Pancreas (tissue), 10 donors: ENCODE measurements at places on chromosomes 4 and X.

DNA sequence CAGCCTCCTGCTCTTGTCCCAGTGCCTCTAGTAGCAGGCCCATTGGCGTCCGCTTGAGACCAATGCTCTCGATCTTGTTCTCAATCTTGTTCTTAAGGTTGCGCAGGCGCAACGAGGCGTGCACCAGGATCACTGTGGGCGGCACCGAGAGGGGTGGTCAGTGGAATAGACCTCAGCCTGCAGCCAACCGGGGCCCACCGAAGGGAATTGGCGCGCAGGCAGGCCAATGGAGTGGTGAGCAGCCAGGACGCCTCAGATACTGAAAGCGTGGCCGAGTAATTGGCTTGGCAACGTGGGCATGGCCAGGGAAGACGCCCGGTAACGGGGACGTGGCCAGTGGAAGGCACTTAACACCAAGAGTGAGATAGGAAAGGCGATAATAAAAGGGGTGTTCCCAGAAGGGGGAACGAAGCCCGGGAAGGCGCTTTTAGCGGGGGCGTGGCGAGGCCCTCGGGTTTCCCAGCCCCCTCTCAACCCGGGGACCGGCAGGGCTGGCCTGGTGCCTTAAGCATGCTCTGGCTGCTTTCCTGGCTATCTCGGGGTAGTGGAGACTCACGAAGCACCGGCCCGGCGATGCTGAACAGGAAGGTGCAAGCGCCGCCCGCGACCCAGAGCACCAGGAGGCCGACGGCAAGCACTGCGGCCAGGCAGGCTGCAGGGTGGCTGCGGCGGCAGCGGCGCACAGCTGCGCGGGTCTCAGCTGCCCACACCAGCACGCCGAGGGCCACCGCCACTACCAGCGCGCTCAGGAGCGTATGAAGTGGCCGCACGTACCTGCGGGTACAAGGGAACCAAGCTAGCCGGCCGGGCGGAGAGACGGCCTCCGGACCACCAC lies 1.7 kb downstream of the PRAF2 start:
- peak; percentile 53 for DNase-seq

- DNase-seq: no peak
Measured at GRCh38 chrX:16934185-16934584, 12.3 kb upstream of the REPS2 start.

DNA sequence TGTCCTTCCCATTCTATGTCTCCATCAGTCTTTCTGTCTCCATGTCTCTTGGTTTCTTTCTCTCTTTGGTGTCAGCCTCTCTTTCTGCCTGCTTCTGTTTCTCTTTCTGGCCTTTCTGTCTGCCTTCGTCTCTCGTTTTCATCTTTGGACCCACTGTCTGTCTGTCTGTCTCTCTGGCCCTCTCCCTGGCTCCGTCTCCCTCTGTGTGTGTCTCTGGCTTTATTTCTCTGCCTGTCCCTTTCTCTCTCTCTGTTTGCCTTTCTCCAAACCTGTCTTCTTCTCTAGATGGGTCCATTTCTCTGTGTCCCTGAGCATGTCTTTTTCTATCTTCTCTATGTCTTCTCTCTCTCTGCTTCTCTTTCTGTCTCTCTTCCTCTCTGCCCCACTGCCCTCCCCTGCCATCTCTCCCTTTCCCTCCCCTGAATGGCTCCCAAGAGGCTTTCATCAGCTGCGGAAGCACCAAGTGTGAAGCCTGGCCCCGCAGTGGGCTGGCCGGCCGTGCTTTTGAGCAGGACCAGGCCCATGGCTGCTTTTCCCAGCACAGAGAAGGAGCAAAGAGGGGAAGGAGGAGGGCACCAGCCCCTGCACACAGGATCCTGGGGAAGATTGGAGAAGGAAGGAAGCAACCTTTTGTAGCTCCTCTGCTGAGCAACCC lies 57.4 kb downstream of the PJA1 start:
- DNase-seq: no peak

- DNase-seq: no peak
Measured at GRCh38 chrX:40149286-40150175, 51.8 kb upstream of the BCOR start.

DNA sequence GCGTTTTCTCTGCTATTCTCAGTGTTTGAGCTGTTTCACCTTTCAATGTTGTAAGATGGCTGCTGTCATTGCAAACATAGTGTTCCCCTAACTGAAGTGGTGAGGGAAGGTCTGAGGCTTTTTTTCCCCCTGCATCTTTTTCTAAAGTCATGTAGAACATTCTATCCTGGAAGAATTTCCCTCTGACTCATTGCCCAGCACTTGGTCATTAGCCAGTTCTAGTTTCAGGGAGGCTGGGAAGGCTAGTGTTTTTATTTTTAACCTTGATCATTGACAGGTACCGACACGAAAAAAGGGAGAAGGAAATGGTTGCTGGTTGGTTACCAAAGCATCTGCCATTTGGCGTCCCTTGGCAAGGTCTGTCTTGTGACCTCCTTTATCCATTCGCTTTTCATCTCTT lies 6.6 kb downstream of the LANCL3 start:
- no peak for DNase-seq

DNA sequence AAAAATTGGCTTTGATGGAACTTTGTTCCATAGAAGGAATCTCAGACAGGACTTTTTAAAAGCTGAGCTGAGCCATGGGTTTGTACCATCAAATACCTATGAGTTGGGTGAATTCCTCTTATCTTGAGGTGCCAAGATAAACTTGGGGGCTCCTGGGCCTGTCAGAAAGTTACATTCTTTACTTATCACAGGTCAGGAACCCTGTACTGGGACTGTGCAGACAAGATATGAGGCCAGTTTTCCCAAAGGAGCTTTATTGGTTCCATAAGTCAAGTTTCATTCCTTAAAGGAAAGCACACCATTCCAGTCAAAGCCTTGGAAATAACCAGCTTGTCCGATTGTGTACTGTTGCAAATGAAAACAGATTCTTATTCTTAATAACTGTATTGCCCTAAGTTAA lies 72.4 kb upstream of the PACRGL start:
- no peak for DNase-seq

DNA sequence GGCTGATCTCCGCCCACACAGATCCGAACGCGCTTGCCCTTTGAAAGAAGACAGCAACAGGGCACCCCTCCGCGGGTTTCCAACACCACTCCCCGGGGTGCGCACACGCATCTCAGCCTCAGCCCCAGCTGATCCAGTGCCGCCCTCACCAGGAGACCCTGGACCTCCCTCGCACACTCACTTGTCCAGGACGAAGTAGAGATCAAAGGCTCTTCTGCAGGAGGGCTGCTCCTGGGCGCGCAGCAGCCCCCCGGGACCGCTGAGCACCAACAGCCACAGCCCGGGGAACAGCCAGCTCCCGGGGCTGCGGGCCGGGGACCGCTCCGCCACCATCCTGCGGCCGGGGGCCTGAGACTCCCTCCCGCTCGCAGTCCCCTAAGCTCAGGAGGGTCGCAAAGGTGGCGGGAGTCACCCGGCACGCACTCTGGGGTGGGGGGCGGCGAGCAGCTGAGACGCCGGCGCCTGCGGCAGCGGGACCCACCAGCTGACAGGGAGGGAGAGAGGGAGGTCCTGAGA lies 743 bp downstream of the ANTXR2 start:
- DNase-seq: peak; percentile 49

GRCh38 chrX:68822641-68823410 lies 6.0 kb upstream of the EFNB1 start:
- DNase-seq: no peak

DNA sequence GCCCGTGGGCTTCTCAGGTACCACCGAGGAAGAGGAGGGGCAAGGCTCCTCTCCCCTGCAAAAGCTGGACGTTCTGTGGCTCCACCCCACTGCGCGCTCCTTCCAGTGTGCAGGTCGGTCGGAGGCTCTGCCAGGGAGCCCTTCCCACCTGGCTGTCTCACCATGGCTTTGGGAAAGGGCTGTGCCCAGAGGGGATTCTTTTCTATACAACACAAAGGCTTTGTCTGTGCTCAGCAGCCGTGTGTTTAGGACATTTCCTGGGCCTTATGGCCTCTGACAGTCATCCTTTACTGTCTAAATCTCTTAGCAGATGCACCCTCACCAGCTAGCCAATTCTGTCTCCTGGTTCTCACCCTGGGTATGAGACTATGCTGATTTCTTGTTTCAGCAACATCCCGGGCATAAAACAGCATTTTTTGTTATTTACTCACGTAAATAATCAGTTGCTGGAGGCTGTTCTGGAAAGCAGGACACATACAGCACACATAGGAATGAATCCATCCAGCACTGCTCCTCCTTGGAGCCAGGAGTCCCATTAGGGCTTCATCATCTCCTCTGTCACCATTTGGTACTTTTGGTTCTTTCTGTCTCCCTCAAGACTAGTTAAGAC lies 20.4 kb upstream of the ATXN3L start:
- no peak for DNase-seq

DNA sequence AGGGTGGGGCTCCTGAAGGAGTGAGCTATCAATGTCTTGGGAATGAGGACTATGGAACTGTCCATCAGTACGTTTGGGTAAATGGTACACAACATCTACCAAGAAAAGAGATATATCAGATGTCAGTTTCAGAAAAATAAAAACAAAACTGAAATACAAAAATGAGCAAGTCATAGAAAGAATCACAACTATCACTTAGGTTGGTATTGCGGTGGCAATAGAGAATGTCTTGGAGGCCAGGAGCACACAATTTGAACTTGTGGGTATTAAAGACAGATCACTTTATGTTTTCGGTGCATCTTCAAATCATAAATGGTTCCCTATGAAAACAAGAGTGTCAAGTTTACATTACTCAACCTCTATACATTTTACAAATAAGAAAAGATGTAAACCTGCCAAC lies 176.8 kb downstream of the CHM start:
- DNase-seq: no peak

DNA sequence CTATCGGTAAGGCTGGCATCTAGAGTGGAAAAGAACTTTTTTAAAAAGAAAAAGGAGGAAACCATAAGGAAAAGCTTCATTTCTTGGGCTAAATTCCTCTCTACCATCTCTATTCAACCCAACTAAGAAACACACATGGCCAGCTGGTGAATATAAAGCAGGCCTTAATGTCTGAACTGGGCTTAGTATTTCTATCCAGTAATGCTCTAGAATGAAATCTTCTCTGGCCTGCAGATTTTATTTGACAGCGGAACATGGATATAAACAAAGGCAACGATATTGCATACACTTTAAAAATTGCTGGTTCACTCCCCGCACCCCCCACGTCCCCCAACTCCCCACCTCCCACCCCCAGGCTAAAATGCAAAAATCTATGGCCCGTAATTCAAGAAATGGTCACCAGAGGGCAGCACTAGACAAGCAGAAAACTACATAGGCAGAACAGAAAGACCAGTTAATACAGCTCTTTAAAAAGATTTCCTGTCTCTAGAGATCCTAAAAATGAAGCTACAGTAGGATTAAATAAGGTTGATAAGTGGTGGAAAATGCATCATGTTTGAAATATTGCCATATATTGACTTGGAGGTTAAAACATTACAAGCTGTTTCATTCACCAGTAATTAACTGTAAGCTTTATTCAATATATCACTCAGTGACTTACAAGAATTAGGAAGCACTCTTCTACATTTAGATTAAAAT lies 155.2 kb upstream of the GALNT7 start:
- DNase-seq: no peak

DNA sequence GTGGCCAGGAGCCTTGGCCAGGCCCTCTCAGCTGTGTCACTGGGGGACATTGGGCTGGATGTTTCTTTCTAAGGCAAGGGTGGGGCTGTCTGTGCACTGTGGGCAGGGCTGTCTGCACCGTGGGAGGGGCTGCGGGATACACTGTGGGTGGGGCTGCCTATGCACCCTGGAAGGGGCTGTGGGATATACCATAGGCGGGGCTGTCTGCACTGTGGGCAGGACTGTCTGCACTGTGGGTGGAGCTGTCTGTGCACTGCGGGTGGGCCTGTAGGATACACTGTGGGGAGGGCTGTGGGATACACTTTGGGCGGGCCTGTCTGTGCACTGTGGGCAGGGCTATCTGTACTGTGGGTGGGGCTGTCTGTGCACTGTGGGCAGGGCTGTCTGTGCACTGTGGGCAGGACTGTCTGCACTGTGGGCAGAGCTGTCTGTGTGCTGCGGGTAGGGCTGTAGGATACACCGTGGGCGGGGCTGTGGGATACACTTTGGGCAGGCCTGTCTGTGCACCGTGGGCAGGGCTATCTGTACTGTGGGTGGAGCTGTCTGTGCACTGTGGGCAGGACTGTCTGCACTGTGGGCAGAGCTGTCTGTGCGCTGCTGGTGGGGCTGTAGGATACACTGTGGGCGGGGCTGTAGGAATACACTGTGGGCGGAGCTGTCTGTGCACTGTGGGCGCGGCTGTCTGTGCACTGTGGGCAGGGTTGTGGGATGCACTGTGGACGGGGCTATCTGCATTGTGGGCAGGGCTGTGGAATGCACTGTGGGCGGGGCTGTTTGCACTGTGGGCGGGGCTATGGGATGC lies 31.1 kb downstream of the ACOX3 start:
- peak; percentile 32 for DNase-seq

DNA sequence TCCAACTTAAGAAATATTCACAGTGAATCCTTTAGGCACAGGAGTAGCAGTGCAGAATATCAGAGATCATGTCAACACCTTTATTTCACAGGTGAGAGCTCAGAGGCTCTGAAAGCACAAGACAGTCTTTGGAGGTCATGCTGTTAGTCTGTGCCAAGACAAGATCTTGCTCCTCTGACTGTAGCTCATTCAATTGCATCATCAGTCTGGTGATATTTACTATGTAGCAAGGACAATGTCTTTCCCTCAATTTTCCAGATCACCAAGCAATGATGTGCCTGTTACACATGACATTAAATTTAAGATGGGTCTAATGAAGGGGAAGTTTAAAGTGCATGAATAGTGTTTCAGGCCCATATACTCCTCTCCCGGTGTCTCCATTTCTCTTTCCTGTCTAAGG lies 277.5 kb downstream of the IL15 start:
- DNase-seq: no peak

GRCh38 chr4:78627046-78627965 lies 75.7 kb downstream of the ANXA3 start:
- no peak for DNase-seq

- no peak for DNase-seq
Measured at GRCh38 chrX:50648156-50648555, 165.8 kb downstream of the SHROOM4 start.

GRCh38 chr4:4578981-4579380 lies 37.1 kb upstream of the STX18 start:
- no peak for DNase-seq

GRCh38 chr4:7937006-7937405 lies 2.7 kb downstream of the AFAP1 start:
- no peak for DNase-seq

GRCh38 chrX:53256446-53257041 lies 24.8 kb downstream of the IQSEC2 start:
- no peak for DNase-seq

DNA sequence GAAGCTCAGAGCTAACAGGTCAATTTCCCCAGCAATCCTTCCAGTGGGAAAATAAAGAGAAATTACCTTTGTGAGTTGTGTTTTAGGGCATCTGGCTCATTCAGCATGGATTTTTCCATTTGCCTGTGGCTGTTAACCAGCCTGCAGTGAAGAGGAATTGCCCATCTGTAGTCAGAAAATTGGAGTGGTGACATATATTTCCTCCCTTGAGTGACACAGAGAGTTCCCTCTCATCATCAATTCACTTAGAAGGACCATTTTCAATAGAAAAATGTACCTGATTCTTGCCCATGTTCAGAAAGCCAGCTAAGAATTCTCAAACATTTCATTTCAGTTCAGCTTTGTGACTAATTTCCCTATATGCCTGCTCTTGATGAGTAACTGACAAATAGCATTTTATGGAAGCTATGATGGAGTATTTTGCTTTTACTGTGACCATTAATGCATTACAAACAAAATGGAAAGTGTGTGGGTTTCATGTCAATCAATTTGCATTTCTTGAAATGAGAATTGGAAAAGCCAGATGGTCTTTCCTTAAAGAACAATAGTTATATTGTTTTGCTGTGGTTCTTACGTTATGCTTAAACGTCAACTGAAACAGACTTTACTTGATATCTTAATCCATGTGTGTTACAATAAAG lies 155.8 kb downstream of the NWD2 start:
- no peak for DNase-seq
